ENCODE measurements at places on chromosomes 6 and 20.

- DNase-seq: no peak
These were observed 1607.2 kb downstream of the GRIK2 start for GRCh38 chr6:103000688-103001087.

GRCh38 chr20:20229595-20229994 lies 138.3 kb upstream of the INSM1 start:
- no peak for DNase-seq

DNA sequence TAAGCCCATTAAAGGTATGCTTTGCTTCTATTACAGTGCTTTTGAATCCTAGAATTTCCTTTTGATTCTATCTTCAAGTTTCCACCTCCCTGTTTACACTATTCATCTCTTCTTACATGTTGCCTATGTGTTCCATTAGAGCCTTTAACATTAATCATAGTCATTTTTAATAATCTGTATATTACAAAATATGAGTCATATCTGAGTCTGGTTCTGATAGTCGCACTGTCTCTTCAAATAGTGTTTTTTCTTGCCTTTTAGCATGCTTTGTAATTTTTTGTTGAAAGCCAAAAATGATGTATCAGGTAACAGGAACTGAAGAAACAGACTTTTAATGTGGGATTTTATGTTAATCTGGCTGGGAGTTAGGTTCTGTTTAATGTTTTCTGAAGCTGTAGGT lies 68.4 kb downstream of the DNAAF9 start:
- DNase-seq: no peak

GRCh38 chr6:133707456-133707855 lies 181.5 kb upstream of the TCF21 start:
- DNase-seq: no peak

- no peak for DNase-seq
These were observed 914.9 kb upstream of the FLRT3 start for GRCh38 chr20:15252304-15252703.

DNA sequence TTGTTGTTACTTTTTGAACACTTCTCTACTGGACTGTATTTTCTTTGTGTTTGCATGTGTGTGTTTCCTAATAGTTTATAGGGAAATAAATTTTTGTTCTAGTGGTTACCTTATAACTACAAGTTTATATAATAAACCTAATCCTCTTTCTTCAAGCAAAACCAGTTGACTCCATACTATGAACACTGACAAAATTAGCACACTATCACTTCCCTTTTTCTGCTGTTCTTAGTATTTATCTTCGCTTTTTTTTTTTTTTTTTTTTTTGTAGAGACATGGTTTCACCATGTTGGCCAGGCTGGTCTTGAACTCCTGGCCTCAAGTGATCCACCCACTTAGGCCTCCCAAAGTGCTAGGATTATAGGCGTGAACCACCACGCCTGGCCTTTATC lies 25.0 kb upstream of the C6orf62 start:
- no peak for DNase-seq

- no peak for DNase-seq
These were observed 44.6 kb upstream of the AGPAT4 start for GRCh38 chr6:161318456-161318855.

- DNase-seq: no peak
These were observed 172.5 kb downstream of the HTR1B start for GRCh38 chr6:77290798-77291197.

DNA sequence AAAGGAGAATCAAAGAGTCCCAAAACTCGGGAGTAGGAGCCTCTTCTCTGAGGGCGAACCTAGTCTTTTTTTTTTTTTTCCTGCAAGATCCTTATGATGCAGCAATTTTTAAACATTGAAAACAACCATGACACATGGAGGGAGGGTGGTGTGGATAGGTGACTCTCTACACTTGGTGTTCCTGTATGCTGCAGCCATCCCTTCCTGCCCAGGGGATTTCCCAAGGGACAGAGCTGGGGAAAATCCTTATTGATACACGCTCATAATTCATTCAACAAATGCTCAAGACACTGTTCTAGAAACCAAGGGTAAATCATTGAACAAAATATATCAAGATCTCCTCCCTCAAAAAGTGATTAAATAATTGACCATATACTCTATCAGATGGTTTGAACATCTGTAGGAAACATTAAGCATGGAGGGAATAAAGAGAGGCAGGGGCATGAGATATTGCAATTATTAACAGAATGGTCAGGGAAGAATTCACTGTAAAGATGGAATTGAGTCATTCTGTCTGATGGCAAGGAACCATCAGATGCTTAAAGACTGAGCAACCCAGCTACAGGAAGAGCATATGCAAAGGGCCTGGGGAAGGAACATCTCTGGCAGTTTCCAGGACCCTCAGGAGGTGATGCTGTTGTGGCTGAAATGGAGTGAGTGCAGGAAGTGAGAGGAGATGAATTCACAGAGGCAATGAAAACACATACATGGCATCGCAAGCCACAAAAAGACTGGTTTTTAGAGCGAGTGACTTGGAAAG lies 13.4 kb upstream of the BTN3A3 start:
- no peak for DNase-seq

DNA sequence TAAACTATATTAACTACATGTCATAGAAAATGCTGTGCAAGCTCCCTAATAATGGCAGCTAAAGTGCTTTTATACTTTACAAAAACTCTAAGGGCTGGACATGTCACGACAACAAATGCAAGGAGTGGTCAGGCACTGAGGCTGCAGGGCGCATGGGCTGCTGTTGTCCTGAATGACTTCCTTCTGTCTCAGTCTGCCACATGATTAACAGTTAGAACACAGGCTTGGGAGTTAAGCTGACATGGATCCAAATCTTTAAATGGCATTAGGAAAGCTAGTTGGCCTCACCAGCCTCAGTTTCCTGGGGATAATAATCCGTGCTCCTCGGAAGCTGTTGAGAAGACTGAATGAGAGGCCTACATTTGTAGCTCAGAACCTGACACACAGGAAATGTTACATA lies 57.4 kb downstream of the PREP start:
- DNase-seq: no peak

GRCh38 chr20:20831794-20832193 lies 119.3 kb upstream of the RALGAPA2 start:
- DNase-seq: no peak

- no peak for DNase-seq
These were observed 31.9 kb downstream of the NRSN1 start for GRCh38 chr6:24157886-24158285.

DNA sequence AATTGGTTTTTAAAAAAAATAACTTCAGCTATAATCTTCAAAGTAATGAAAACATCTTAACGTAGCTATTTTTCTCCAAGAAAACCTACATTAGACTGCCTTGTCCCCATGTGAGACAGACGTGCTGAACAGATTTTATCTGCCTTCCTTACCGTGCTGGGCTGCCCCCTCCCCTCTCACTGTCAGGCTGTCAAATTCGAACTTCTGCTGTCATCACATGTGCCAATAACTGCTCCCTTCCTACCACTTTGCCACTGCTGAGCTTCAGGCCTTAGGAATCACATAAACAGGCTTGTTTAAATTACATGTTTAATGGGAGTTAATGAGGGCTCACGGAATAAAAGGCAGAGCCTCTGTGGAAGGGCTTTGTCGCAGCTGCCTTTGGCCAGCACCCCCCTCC lies 77.0 kb upstream of the NHSL1 start:
- DNase-seq: no peak

GRCh38 chr6:134453792-134454510 lies 136.0 kb upstream of the SGK1 start:
- no peak for DNase-seq

GRCh38 chr6:69987550-69987949 lies 121.2 kb downstream of the COL19A1 start:
- no peak for DNase-seq

DNA sequence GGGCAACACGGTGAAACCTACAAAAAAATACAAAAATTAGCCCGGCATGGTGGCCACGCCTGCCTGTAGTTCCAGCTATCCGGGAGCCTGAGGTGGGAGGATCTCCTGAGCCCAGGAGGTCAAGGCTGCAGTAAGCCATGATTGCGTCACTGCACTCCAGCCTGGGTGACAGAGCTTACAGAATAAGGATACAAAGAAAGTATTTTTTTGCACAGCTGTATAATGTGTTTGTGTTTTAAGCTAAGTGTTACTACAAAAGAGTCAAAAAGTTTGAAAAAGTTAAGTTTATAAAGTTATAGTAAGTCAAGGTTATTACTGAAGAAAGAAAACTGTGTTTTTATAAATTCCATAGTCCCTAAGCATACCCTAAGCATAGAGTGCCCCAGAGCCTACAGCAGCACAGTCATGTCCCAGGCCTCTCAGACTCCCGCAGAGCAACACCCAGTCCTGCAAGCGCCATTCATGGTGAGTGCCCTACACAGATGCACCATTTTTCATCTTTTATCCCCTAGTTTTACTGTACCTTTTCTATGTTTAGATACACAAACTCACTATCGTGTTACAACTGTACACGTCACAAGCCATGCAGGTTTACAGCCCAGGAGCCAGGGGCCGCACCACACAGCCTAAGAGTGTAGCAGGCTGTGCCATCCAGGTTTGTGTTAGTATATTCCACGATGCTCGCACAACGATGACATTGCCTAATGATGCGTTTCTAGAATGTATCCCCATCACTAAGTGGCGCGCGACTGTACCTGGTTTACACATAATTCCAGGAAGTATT lies 22.4 kb downstream of the TAF4 start:
- DNase-seq: no peak

- DNase-seq: no peak
These were observed 52.6 kb upstream of the SLC22A1 start for GRCh38 chr6:160069050-160069454.

DNA sequence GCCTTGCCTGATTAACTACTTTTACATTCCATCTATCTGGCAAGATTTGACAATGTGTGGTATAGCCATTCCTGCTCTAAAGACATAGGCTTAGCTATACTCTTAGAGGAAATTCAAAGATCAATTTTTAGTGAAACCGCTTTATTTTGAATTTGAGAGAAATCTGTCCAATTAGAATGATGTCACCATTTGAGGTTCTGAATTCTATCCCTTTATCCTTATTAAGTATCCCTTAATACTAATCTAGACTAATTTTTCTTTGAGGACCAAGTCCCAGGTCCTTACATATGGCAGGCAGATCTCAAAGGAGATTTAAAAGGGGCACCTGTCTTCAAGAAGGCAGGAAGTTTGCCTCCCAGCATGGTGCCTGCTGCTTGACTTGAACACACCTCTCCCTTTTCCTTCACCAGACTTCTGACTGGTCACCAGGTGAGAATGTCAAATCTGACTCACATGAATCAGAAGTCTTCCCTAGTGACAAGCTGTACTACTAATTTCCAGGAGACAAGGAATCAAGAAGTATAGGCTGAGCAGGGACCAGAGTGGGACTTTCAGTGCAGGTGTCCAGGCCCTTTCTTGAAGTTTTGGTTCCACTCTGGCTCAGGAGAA lies 15.0 kb upstream of the MRAP2 start:
- no peak for DNase-seq

DNA sequence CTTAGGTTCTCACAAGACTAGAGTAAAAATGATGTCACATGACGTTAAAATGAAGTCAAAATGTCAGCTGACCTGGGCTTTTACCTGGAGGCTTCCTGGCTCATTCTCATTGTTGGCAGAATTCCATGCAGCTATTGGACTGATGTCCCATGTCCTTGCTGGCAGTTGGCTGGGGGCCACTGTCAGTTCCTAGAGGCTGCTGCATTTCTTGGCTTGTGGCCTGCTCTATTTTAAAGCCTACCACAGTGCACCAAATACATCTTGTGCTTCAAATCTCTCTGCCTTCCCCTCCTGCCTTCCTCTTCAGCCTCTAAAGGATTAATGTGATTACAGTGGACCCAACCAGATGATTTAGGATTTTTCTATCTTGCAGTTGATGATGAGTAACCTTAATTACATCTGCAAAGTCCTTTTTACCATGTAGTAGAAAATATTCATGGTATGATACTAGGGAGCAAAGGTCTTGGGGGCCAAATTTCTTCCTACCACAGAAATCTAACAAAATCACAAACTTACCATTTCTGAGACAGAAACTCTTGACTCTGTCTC lies 81.9 kb downstream of the FIG4 start:
- DNase-seq: no peak

DNA sequence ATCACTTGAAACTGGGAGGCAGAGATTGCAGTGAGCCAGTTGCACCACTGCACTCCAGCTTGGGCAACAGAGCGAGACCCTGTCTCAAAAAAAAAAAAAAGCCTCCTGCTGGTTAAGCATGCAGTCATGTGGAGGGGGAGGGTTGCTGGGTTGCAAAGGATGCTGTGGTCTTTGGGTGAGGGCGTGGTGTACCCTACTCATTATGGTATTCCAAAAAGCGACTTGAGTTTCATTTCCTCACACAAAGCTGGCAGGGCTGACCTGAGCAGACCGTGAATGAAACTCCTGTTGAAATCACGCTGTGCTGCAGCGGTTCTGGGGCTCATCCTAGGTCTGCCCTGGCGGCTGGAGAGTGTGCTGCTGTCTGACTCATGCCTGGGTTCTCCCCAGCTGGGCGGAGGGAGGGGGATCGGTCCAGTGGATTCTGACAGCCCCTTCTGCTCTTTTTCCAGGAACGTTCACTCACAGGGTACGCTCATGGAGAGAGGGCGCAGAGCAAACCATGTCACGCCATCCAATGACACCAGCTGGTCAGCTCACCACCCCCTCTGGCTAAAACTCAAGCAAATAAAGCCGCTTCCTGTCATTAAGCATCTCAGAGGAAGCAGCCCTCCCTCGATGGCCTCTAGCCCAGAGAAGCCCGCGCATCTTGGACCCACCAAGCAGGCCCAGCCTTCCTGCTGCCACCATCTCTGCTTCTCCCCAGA lies 166.2 kb downstream of the SCML4 start:
- peak; percentile 67 for DNase-seq

DNA sequence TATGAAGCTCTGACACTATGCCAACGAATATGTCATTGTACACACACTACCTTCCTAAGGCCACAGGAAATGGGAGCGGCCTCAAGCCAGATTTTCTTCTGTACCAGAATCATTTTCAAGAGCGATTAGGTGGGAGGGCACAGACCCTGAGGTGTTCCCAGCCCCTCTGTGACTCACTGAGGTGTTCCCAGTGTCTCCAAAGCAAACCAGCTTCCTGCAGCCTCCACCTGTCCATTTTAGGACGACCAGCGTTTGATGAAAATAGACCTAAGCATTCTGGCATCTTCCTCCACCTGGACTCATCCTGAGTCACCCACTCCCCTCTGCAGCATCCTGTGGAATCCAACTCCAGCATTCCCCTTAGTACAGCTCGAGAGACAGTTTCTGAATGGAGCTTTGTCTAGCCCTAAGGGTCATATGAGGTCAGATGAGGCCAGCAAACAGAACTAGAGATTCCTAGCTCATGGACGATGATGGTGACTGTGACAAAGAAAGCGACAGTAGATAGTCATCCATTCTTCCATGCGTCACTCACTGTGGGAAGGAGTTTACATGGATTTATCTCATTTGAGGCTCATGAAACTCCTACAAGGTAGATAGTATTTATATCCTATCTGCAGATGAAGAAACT lies 203.4 kb downstream of the PTPRT start:
- no peak for DNase-seq

DNA sequence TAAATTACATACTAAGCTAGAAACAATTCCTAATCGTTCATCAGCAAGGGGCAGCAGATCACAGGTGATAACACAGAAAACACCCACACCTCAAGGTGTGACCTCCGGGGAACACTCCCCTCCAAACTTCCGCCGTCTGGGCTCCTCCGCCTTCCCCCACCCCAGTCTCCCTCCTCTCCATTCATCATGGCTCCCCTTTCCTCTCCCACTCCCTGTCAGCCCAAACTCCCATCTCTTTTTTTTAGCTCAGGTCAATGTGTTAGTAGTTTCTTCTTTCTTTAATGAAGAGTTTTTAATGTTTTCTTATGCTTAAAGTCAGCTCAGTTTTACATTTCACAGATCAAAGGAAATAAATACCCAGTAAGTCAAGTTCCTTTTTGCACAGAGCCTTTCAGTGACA lies 20.7 kb downstream of the CNKSR3 start:
- no peak for DNase-seq
